ENCODE measurements at places on chromosomes 2 and 18. TPM values are rescaled to one million over a fixed set of nuclear protein-coding genes. Genes with fewer than 3 reads are reported as not detected.
A peak's percentile ranks its signal among the peaks of the same experiment; 100 is the strongest.

ABCG8 gene
- total RNA-seq, result not detected

ESPNL gene
- total RNA-seq, result not detected

DNA sequence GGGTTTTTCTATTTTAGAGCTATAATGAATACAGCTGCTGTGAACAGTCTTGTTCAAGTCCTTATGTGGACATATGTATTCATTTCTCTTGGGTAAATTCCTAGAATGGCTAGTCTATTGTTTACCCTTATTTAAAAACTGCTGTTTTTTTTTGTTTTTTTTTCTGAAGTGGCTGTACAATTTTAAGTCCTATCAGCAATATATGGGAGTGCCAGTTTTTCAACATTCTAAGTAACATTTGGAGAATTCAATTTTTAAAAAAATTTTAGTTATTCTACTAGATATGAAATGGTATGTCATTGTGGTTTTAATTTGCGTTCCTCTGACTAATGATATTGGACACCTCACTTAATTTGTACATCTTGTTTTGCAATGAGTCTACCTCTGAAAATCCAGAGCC is 349.7 kb downstream of the SATB2 start:
- no peaks in the 10 kb centered on the region for H3K36me3 ChIP-seq
- H3K27ac ChIP-seq, result no peak overlapping the region
- H3K27me3 ChIP-seq, result peaks cover 7% of the 10 kb centered on the region
- no peak overlapping the region for H3K4me3 ChIP-seq
- H3K4me1 ChIP-seq, result no peaks in the 10 kb centered on the region

DNA sequence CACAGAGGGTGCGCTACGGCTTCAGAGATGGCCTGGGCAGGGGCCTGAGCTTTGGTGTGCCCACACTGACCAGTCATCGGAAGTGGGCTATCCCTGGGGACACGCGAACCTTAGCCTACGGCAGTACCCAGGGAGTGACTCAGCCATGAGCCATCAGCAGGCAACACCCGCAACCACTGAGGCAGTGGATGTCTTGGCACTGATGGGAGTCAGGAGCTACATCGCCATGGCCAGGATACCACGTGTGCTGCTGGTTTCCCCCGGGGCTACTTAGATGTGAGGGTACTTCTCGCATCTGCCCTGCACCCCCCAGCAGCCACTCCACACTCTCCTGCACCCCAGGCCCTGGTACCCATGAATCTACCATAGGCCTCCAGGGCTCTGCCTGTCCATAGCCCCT is 12.8 kb upstream of the HPCAL1 start:
- no peak overlapping the region for H3K4me3 ChIP-seq
- H3K27ac ChIP-seq, result peak overlapping the region; percentile 8

DNA sequence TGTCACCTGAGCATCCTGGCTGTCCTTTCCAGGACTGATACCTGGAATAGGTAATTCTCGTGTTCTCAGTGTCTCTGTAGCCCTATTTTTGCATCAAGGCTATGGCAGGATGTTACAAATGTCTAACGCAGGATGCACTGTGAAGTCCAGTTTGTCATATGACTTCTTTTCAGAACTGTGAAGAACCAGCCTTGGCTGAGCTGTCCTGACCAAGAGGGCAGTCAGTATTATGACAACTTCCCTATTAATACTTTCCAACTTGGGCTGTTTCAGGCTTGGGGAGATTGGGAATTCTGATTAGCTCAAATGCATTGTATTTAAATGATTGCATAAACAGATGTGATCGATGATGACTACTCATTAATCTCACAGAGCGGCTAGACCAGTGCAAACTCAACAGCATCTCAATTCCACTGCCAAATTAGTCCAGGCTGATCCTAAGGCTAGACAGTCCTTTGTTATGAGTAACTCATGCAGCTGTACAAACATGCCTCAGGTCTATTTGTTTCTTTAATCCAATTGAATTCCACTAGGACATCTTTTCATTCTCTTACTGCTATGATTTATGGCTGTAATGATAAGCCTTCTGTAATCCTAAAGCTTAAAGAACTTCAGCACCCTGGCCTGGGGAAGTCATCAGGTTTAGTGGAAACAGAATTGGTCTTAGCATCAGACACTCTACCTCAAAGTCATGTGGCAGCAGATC is 331.6 kb downstream of the KCNS3 start:
- no peak overlapping the region for H3K27ac ChIP-seq
- peaks cover 2% of the 10 kb centered on the region for H3K4me1 ChIP-seq
- no peak for DNase-seq
- peaks cover 5% of the 10 kb centered on the region for H3K27me3 ChIP-seq
- no peak overlapping the region for H3K4me3 ChIP-seq

DNA sequence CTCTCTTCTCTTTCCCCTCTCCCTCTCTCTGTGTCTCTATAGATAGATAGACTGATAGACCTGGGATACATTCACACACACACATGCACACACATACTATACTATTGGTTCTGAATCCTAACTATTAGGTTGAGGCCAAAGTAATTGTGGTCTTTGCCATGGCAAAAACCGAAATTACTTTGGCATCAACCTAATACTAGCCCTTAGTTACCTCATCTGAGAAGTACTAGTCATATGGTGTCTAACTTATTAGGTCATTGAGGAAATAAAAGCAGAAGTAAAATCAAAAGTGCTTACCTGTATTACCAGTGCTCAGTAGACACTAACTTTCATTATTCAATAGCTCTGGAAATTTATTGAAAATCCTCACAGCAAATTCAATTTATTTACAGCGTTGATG is 451.5 kb downstream of the EPHA4 start:
- H3K27ac ChIP-seq, result no peak overlapping the region
- no peak for DNase-seq
- no peaks in the 10 kb centered on the region for H3K36me3 ChIP-seq
- H3K27me3 ChIP-seq, result no peaks in the 10 kb centered on the region
- H3K4me1 ChIP-seq, result peaks cover 8% of the 10 kb centered on the region

GRCh38 chr2:14901737-14902136 is 269.2 kb downstream of the LRATD1 start:
- no peak overlapping the region for H3K4me3 ChIP-seq
- no peaks in the 10 kb centered on the region for H3K36me3 ChIP-seq
- no peak for DNase-seq
- no peaks in the 10 kb centered on the region for H3K27me3 ChIP-seq
- H3K4me1 ChIP-seq, result no peaks in the 10 kb centered on the region

- peak; percentile 89 for DNase-seq
- H3K4me1 ChIP-seq, result peaks cover 53% of the 10 kb centered on the region
- H3K36me3 ChIP-seq, result peaks cover 9% of the 10 kb centered on the region
- H3K27ac ChIP-seq, result peak overlapping the region; percentile 89
Observed at GRCh38 chr18:9137168-9138066, 836 bp downstream of the ANKRD12 start.

Measured in osteocyte (in vitro differentiated cells).